HS-5 (cell line): ENCODE measurements at places on chromosomes 5 and 9.

DNA sequence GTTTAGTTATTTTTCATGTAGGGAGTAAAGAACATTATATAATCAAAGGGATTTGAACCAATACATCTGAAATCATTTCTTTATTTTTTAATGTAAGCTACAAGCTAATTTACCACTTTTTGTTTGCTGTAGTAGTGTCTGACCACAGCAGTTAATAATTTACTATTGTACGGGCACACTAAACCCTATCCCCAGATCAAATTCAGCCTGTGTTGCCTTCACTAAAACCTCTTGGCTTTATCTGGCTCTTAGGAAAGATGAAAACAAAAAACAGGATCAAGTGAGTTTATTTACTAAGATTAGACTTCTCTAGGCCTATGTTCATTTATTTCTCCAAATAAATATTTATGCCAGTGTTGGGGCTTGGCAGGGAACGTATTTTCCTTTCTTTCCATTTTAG is 384.1 kb downstream of the EBF1 start:
- DNase-seq, result no peak

DNA sequence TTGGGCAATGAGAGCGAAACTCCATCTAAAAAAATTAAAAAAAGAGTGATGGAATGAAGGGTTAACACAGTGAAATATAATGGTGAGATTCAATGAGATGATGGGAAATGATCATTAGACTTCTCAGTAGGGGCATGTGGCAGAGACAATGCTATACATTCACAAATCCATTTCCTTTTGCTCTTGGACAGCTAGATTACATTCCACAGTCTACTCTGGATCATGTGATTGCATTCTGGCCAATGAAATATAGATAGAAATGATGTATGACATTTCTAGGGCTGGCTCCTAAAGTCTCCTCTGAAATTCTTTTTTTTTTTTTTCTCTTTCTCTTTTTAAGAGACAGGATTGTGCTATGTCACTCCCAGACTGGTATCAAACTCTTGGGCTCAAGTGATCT is 3.8 kb upstream of the GALT start:
- DNase-seq, result no peak

DNA sequence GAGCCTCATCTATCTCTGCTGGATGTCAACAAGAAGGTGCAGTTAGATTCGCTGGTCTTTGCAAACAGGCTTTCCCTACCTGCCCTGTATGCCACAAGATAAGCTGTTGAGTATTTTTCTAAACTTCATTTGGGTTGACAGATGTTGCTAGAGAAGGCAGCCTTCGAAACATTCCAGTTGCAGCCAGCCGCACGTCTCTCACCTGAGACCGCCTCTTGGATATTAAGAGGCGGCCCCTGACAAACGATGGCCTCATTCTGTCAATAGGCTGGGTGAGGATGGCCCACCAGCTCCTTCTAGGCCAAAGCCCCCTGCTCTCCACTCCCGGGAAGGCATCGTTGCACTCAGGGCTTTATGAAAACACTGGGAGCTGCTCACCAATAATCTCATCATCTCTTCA is 181.6 kb downstream of the DAB2IP start:
- DNase-seq, result no peak

- DNase-seq, result no peak
Measured at GRCh38 chr5:155729684-155730059, 597.3 kb upstream of the SGCD start.

- no peak for DNase-seq
Measured at GRCh38 chr5:147830035-147830434, 1.4 kb downstream of the SPINK1 start.

- peak; percentile 35 for DNase-seq
Measured at GRCh38 chr9:80797831-80798688, 891.3 kb downstream of the TLE1 start.

DNA sequence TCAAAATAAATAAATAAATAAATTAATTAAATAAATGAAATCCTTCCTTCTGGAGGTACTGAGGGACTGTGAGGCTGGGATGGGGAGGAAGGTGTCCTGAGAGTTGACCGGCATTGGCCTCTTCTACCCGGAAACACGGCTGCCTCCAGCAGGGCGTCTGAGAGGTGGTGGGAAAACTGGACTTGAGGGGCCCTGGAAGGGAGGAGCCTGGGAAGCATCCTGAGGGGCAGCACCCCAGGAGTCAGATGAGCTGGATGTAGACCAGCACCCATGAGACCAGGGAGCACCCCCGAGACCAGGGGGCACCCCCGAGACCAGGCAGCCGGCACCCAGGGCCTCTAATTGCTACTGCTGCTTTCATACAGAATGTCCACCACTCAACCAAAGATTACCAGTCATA is 8.8 kb upstream of the NSMF start:
- no peak for DNase-seq

- DNase-seq, result no peak
Measured at GRCh38 chr9:112917047-112917986, 26.6 kb upstream of the SLC46A2 start.

- no peak for DNase-seq
Measured at GRCh38 chr5:14063691-14064090, 79.5 kb upstream of the TRIO start.

DNA sequence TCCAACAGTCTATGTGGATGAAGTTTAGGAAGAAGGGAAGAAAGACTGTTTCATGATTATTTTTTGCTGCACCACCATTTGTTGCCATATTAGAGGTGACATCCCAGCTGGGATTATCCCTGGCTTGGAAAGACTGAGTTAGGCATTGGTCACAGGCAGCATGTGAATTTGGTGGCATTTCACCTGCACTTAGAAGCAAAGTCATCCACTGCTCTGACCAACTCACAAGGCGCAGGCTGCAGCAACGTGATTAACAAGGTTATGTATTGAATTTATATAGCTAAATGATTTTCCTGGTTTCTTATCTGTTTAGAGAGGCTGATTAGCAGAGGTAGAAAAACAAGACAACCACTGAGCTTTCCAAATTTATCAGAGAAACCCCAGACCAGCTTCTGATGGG is 2.7 kb downstream of the FYB1 start:
- no peak for DNase-seq

DNA sequence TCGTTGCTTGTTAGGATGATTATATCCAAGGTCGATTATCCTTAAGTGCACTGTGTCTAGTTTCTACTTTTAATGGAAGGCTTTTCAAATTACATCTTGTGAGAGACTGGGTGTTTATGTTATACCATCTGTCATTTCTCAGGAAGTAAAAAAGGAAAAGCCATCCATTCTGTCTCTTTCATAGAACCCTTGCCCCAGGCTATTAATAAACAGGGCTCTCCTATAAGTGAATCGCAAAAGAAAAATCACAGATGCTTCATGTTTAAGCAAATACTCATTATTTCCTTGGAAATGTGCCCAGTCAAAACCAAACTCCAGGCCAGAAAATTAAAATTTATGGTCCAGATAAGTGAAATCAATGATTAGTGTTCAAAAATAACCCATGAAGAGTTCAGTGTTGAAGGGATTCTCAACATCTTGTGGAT is 58.1 kb downstream of the STARD4 start:
- peak; percentile 18 for DNase-seq

DNA sequence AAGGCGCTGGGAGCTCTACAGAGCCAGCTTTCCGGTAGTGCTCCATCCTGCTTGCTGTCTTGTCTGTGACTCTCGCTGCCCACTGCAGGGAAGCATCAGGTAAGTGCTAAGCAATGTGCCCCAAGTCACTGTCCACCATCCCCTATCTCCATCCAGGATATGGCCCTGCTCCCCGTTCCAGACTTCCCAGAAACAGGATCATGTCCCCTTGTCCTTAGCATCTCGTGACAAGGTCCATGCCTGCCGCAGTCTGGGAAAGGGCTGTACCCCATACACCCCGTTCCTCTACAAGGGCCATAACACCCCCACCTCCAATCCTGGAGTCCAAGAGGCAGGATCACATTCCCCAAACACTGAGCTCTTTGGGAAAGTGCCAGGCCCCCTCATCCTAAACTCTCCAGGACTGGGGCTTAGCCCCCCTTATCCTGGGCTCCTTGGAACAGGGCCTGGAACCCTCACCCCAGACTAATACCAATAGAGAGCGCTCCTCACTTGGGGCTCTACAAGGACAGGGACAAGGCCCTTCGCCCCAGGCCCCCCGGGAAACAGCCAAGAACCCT is 566 bp downstream of the RPP25L start:
- no peak for DNase-seq

GRCh38 chr5:128491291-128491690 is 46.8 kb downstream of the FBN2 start:
- DNase-seq, result no peak

DNA sequence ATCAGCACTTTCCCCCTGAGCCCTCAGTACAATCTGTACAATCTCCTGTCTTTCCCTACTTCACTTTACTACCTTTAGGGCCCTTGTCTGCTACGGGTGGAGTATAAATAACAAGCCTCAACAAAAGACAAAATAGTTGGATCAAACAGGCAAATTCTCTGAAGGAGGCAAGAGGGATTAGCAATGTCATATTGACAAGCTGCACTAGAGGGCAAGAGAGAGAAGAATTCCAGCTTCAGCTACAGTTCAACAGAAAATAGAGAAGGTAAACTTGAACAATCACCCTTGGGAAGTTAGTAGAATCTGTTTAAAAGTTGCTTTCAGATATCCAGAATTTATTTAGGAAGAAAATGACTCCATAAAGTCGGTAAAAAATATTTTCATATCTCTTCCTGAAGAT is 68.4 kb upstream of the IZUMO3 start:
- DNase-seq, result no peak

DNA sequence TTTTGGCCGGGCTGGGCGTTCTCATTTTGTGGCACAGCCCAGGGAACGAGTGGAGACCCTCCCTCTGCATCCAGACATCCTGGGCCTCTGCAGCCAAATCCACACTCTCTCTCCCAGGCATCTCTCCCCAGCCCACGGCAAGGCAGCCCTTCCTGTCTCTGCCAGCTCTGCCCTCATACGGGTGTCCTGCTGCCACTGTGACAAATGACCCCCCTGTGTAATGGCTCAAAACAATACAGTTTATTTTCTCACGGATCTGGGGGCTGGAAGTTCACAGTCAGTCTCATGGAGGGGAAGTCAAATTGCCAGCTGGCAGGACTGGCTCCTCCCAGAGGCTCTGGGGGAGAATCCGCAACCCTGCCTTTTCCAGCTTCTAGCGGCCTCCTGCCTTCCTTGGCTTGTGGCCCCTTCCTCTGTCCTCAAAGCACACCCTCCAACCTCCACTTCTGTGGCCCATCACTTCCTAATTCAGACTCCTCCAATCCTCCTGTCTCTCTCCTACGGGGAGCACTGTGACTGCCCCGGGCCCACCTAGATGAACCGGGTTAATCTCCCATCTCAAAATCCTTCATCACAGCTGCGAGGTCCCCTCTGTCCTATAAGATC is 70.2 kb upstream of the COL5A1 start:
- no peak for DNase-seq

GRCh38 chr5:6423327-6424109 is 25.1 kb upstream of the UBE2QL1 start:
- DNase-seq, result no peak

- DNase-seq, result no peak
Measured at GRCh38 chr9:105757496-105758251, 63.3 kb downstream of the TMEM38B start.

- DNase-seq, result no peak
Measured at GRCh38 chr9:98037357-98037756, 19.2 kb upstream of the NANS start.

DNA sequence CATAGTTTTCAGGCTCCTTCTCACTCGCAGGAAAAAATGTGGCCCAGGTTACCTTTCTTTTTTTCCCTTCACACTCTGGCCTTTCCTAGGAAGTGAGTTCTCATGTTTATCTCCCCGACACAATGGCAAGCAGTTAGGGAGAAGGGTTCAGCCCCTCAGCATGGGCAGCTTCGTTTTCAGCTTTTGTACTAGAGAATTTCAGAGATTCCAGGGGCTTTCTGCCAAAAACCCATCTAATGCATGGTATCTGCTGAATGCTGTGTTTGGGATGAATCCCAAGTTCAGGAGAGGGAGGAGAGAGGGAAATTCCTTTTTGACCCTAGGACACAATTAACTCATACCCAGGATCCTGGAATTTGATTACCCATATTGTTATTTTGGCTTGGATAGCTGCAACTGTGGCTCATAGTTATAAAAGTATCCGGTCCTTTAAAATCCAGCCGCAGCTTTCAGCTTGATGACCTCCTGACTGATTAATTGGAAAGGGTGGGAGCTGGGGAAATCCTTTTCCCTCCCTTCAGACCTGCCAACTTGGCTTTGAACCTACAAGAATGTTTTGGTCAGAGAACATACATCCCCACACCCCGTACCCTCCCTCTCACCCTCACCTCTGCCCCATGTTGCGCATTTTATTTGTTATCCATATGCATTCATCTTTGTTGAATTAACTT is 78.4 kb downstream of the TMEM252 start:
- DNase-seq, result no peak

- peak; percentile 78 for DNase-seq
Measured at GRCh38 chr5:27328480-27328879, 290.1 kb upstream of the CDH9 start.

GRCh38 chr5:58187432-58188261 is 272.2 kb downstream of the PLK2 start:
- no peak for DNase-seq

DNA sequence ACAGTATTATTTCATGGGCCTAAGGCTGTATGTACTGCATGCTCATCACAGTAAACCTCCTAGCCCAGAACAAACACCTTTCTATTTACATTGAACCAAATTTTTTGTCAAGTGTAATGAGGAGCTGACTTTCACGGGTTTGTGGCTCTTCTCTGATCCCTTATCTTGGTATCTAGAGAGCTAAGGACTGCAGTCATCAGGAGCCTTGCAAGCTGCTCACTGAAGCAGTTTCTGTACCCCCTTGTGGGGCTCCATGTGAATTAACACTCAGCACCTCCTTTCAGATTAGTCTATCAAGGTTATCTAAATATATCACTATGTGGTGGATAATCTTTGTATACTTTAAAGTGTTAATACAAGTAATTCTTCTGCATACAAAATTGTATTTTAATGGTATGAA is 108.2 kb downstream of the AUH start:
- DNase-seq, result no peak

GRCh38 chr9:90607701-90608516 is 34.7 kb downstream of the DIRAS2 start:
- DNase-seq, result no peak

DNA sequence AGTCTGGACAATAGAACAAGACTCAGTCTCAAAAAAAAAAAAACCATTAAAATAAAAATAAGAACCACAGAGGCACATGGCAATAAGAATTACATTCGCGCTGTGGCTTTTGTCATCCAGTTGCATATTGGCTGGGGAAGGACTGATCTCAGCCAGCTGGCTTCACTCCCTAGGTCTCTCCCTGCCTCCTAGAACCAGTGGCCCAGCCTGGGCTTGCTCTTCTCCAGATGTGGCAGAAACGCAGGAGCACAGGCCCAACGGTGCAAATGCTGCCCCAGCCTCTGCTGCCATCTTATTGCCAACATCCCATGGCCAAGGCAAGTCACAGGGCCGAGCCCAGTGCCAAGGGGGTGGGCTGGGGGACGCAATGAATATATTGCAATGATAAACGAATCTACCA is 37.0 kb downstream of the NKX2-5 start:
- DNase-seq, result no peak

DNA sequence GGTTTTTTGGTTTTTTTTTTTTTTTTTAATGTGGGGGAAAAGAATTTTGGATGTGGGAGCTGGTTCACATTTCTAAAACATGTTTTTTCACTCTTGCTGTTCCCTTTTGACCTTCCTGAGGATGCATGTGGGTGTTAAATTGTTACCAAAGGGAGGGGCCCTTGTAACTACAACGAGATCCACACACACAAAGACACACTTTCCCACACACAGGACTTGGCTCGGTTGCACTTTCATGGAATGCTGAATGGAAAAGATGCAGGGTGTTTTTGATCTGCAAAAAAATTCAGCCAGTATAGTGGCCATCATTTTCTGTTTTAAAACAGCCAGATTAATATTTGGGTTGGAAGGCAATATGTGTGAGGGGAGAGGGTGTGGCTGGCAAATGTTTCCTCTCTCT is 576.9 kb downstream of the EBF1 start:
- DNase-seq, result no peak
